ENCODE measurements at places on chromosomes 4 and X.

DNA sequence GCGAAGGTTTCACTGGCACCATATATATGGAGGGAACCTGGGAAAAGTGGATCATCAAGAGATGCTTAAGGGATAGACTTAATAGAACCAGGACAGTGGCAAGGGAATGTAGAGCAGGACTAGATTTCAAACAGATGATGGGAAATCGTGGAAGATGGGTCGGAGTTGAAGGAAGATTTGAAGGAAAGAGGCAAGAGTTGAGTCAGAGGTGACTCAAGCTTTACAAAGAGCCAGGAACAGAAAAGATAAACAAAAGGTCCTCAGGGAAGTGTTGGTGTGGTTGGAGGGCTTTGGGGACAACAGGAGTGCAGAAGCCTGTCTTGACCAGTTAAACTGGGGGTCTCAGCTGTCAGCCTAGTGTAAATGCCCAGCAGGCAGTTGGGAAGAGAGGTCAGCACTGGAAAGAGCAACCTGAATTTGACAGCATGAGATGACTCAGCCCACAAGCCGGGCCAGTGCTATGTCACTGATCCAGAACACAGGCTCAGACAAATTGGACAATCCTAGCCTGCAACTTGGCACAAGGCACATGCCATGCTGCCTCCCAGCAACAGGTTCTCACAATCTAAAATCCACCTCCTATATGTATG, 230.5 kb downstream of the IDS start:
- no peak for DNase-seq

- DNase-seq = no peak
Measured at GRCh38 chrX:71053217-71053621, 14.9 kb downstream of the SNX12 start.

DNA sequence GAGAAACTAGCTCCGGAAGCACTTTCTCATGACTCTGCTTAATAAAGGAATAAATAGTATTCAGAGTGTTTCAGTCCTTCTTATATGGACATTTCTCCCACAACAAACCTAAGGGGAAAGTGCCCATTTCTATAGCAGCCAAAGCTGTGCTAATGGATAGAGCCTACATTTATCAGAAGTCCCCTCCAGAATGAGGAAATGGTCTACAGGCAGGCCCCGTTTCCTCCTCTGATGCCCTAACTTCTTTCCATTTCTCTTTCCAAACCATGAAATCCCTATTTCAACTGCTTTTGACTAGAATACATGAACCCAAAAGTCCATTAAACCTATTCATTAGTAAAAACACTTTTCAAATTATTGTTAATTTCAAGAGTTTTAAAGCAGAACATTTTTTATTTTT, 4.5 kb downstream of the ACSL1 start:
- DNase-seq = no peak

- no peak for DNase-seq
Measured at GRCh38 chr4:38067499-38067898, 107.3 kb downstream of the PTTG2 start.

DNA sequence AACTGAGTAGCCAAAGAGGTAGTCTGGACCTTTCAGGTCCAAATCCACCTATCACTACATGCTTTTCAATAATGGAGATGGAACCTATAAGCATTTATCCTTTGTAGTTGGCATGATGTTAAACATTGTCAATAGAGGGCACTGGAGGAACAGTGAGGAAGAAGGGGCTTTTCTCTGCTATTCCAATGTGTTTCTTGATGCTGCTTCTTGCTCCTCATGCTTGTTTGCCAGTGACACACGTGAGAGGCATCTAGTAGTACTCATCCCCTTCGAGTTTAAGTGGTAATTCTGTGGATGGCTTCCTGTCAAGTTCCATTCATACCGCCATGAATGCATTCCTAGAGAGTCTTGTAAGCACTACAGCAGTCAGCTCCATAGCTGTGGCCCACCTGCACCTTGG, 84.0 kb downstream of the NAA11 start:
- DNase-seq = no peak

DNA sequence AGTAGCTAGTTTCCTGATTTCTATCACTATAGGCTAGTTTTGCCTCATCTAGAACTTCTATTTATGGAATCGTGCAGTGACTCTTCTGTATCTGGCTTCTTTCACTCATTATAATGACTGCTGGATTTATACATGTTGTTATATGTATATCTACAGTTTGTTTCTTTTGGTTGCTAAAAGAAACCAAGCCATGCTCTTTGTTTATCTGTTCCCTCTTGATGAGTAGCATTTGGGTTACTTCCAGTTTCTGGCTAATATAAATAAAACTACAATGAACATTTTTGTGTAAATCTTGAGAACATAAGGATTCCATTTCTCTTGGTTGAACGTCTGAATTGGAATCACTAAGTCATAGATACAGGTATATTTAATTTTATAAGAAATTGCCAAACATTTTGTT, 73.9 kb downstream of the ARHGAP24 start:
- no peak for DNase-seq

DNA sequence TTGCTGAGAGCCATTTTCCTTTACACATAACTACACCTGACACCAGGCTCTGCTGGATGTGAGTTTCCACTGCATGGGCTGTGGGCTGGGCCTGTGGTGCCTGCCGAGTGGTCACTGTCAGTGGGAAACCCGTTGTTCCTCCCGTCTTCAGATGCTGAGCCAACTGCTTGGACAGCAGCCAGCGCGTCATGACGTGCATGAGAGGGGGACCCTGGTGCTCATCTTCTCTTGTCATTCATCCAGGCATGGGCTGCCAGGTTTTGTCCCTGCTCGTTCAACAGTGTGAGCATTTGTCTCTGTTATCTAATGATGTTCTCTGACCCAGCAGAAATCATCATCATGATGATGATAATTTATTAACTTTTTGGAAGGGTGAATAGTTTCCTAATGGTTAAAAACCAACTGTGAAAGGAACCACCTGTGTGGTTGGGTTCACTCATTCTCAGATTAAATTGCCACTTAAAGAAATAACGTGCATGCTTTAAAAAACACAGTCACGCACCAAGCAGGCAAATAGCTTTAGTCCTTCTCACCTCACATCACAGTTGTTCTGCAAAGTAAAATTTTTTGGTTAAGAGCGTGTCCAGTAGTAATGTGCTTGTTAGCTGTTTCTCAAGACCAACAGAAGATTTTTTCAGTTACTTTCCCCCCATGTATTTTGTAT, 19.9 kb upstream of the CLDN34 start:
- DNase-seq = no peak

GRCh38 chrX:123064053-123064452, 120.0 kb upstream of the GRIA3 start:
- no peak for DNase-seq

- no peak for DNase-seq
Measured at GRCh38 chr4:71187404-71188155, 151.2 kb upstream of the SLC4A4 start.

- DNase-seq = no peak
Measured at GRCh38 chr4:172141025-172141424, 327.8 kb downstream of the GALNTL6 start.

- no peak for DNase-seq
Measured at GRCh38 chrX:111736571-111736970, 55.6 kb downstream of the ALG13 start.

DNA sequence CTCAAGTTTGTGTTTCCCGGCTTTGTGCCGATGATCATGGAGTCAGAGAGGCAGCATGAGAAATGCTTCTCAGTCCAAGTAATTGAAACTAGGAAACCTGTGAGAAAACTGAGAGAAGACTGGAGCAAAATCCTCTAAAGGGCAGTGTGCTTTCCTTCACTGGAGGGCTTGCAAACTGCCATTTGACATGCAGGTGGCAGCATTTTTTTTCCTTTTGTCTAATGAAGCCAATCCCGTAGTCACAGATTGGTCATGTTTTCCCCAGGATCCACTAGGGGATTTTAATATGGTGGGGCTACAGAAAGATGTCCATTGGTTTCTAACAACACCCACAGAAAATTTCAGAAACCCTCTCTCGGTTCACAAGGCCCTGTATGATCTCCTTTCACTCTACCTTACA, 117.4 kb upstream of the NUDT10 start:
- no peak for DNase-seq

GRCh38 chr4:55446578-55446922, 50.8 kb downstream of the TMEM165 start:
- no peak for DNase-seq

DNA sequence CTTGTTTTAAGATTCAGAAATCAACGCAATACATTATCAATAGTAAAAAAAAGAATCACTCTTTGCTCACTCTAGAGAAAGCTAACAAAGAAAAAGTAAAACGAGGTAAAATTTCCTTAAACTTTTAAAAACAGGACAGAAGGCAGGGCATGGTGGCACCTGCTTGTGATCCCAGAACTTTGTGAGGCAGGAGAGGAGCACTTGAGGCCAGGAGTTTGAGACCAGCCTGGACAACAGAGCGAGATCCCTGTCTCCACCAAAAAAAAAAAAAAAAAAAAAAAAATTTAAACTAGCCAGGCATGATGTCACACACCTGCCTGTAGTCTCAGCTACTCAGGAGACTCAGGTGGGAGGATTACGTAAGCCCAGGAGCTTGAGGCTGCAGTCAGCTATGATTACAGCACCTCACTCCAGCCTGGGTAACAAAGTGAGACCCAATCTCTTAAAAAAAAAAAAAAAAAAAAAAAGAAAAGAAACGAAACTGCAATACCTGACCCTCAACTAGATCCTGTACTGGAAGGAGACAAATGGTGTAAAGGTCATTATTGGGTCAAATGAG, 3.5 kb downstream of the CCNI start:
- DNase-seq = peak; percentile 12

DNA sequence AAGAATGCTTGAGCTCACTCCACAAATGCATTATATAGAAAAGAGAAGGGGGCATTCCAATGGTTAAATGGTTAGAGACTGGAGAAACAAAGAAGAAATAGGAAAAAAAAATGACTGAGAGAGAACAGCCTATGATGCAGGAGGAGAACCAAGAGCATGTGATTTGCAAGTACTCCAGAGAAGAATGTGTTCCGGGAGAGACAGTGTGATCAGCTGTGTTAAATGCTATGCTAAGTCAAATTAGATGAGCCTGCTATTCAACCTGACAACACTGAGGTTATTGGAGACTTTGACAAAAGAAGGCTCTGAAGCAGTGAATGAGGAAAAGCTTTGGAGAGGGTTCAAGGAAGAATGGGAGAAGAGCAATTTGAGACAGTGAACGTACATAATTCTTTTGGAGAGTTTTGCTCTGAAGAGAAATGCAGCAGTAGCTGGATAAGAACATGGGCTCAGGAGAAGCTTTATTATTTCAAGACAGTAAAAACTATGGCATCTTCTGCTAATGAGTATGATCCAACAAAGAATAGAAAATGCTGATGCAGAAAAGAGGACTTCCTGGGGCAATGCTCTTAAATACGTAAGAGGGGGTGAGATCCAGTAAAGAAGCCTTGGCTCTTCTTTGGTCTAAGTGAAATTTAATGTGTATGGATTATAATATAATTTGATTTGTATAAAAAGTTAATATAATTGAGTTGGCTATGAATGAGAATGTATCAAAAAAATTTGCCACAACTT, 66.3 kb downstream of the PPP3CA start:
- DNase-seq = no peak

GRCh38 chr4:85474356-85474755, 594 bp upstream of the ARHGAP24 start:
- no peak for DNase-seq

- no peak for DNase-seq
Measured at GRCh38 chrX:40530509-40530908, 50.3 kb upstream of the ATP6AP2 start.

DNA sequence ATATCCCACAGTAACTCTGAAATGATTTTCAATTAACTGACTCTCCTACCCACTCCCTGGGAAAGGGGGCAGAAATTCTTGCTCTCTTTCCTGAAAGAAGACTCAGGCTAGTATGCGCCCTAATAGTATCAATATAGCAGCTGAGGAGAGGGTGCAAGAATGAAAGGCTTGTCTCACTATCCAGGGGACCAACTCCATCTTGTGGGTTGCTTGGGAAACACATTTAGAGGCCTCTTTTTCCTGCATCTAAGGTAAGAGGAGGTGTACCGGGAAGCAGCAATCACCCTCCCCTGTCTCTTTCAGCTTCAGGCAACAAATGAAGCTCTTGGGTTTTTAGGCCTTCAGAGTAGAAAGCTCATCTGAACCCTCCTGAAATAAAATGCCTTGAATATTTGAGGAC, 11.3 kb downstream of the TMEM255A start:
- DNase-seq = no peak

- no peak for DNase-seq
Measured at GRCh38 chr4:41525129-41525528, 12.8 kb upstream of the LIMCH1 start.

DNA sequence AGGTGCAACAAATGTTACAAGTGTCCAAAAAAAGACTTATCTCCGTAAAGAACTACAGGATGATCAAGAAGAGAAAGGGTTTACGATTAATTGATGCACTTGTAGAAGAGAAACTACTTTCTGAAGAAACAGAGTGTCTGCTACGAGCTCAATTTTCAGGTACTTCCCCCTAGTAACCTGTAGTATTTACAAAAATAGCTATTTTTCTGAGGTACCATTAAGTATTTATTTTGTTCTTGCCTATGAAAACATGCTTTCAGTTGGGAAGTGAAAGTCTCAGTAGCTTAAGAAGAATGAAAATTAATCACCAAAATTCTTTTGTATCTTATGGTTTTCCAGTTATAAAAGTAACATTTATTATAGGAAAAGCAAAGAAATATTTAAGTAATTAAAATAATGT, 5.9 kb downstream of the THAP9 start:
- no peak for DNase-seq

- DNase-seq = no peak
Measured at GRCh38 chr4:8267077-8267476, 2.5 kb upstream of the HTRA3 start.

DNA sequence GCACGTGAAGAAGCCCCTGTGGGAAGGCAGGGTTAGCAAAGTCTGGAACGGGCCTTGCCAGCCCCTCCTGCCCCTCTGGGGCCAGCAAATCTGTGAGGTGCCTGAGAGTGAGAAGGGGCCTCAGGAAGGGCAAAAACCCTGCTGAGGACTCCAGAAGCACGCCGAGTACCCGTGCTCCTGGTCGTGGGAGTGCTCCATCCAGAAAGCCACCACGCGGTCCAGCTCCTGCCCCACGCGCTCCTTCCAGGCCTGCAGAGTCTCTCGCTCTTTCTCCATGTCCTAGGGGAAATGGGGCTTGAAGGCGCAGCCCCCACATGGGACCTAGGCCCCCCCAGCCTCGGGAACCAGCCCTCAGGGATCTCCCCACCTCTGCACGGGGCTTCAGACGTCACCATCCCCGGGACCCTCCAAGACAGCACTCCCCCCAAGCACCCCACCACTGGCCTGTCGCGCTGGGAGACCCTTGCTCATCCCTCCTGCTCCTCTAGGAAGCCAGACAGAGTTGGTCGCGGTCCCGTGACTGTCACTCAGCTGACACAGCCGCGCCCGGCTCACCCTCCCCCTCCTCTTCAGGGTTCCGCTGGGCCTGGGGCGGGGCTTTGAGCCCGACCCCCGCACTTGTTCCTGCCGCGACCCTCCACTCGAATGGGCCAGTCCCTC, at the start of gene RENBP:
TSS of gene RENBP (minus strand) at position 504 of the 660 bp plus-strand sequence. CDS start at position 471, 33 bp downstream.
- no peak for DNase-seq

- no peak for DNase-seq
Measured at GRCh38 chr4:155819066-155819465, 47.0 kb downstream of the ASIC5 start.

DNA sequence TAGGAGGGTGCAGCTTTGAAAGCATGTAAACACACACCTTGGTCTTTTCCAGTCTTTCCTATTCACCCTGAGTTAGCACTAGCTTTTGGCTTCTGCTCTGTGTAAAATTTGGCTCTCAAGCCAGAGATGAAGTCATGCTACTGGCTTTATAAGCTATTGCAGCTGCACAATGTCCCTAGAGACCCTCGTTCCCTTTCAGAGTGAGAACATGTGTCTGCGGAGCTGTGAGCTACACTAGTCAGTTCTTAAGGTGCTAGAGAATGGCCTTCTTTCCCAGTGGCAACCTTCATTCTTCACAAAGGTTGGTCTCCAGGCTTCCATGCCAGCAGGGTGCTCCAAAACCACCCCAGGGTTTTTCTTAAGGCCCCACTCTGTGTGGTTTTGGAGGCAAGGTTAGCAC, 199.1 kb downstream of the SPATA18 start:
- no peak for DNase-seq

Data from stimulated activated CD8-positive, alpha-beta memory T cell treated with anti-CD3 and anti-CD28 coated beads, Interleukin-4, amount 100 ng/mL, for 4 hours (primary cell).